Adrenal gland (tissue), 19 donors: ENCODE measurements at places on chromosomes 3 and 15. TPM values are rescaled to one million over a fixed set of nuclear protein-coding genes. Genes with fewer than 3 reads are reported as not detected.

The CKMT1A gene
- total RNA-seq = 1.7 TPM

GRCh38 chr3:112649478-112649735, 8.5 kb upstream of the CCDC80 start:
- no peak overlapping the region for H3K4me3 ChIP-seq
- peaks cover 3% of the 10 kb centered on the region for H3K27me3 ChIP-seq
- DNase-seq = no peak

DNA sequence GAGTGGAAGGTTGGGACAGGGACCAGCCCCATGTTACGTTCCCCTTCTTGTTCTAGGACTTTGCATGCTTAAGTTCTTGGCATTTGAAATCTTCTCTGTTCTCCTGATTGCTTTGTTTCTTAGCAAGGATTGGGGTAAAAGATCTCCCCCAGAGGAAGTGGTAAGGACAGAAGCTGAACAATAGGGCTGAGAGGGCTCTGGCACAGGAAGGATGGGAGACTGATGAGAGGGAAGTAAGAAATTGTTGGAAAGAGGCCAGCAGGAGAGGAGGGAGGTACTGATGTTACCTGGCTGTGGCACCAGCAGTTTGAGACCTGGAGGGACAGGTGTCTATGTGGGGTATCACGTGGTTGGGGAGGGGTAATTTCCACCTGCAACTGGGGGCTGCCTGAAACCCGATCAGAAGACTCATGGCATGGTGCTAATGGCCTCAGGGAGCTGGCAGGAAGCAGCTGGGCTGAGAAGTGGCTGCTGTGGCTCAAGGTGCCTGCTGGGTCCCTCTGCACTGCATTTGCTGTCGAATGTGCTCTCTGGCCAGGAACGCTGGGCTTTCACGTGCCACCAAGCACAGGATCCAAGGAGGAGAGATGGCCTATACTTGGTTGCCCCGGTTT, 108.4 kb downstream of the LSM3 start:
- no peak overlapping the region for H3K4me3 ChIP-seq
- no peaks in the 10 kb centered on the region for H3K4me1 ChIP-seq
- H3K27me3 ChIP-seq = no peaks in the 10 kb centered on the region
- H3K27ac ChIP-seq = no peak overlapping the region

The XCR1 gene
- 0.17 TPM for total RNA-seq

The TRAT1 gene
- total RNA-seq = 0.39 TPM

DNA sequence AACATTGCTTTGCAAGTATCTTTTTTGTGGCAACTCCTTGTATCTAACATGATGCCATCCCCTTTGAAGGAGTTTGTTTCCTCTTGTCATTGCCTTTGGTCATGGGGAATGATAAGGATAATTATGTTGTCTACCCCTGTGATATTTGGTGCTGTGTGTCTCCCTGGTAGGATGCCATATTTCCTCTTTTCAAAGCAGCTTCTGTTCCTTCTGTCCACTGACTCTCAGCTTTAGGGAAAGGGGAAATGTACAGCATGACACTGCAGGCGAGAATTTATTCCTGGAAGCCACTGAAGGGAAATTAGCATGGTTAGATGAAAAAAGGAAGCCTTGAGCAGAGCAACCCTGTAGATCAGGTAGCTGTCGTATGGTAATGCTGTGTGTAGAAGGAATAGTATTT, 576.7 kb downstream of the CADM2 start:
- H3K27ac ChIP-seq = no peak overlapping the region
- no peak for DNase-seq

DNA sequence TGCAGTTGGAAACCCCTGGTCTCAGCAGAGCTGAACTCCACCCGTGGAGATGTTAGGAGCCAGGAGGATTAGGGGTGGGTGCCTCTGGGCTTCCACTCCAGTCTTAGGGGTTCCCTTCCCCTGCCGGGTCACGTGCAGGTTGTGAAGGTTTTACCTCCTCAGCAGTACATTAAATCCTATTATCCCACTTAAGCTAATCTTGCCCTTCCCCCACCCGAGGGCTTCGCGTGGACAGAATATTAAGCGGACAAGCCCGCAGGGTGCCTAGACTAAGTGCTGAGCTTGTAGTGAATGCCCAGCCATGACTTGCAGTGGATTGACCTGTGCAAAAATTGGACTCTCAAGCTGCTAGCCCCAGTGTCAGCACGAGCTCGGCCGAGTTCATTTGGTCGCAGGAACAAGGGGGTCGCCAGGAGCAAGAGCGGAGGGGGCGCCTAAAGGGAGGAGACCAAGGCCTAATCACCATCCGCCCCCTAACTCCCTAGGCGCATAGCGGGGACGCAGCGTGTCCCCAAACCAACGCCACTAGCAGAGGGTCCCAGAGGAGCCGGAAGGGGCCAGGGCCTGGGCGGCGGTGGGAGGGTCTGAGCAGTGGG, 498 bp upstream of the SEMA4B start:
- no peaks in the 10 kb centered on the region for H3K27me3 ChIP-seq
- no peak overlapping the region for H3K27ac ChIP-seq
- peak overlapping the region; percentile 87 for H3K4me3 ChIP-seq
- peaks cover 22% of the 10 kb centered on the region for H3K4me1 ChIP-seq
- DNase-seq = no peak
- H3K36me3 ChIP-seq = no peaks in the 10 kb centered on the region

The LPCAT4 gene
- total RNA-seq = 14.4 TPM

GRCh38 chr3:48715174-48715800, 1.7 kb downstream of the IP6K2 start:
- no peak overlapping the region for H3K4me3 ChIP-seq
- H3K27me3 ChIP-seq = no peaks in the 10 kb centered on the region
- H3K36me3 ChIP-seq = no peaks in the 10 kb centered on the region
- H3K27ac ChIP-seq = peak overlapping the region; percentile 81
- DNase-seq = peak; percentile 47
- H3K4me1 ChIP-seq = peaks cover 13% of the 10 kb centered on the region

GRCh38 chr15:91909574-91909973, 56.1 kb downstream of the SLCO3A1 start:
- no peaks in the 10 kb centered on the region for H3K27me3 ChIP-seq
- no peak overlapping the region for H3K27ac ChIP-seq
- H3K4me1 ChIP-seq = no peaks in the 10 kb centered on the region

DNA sequence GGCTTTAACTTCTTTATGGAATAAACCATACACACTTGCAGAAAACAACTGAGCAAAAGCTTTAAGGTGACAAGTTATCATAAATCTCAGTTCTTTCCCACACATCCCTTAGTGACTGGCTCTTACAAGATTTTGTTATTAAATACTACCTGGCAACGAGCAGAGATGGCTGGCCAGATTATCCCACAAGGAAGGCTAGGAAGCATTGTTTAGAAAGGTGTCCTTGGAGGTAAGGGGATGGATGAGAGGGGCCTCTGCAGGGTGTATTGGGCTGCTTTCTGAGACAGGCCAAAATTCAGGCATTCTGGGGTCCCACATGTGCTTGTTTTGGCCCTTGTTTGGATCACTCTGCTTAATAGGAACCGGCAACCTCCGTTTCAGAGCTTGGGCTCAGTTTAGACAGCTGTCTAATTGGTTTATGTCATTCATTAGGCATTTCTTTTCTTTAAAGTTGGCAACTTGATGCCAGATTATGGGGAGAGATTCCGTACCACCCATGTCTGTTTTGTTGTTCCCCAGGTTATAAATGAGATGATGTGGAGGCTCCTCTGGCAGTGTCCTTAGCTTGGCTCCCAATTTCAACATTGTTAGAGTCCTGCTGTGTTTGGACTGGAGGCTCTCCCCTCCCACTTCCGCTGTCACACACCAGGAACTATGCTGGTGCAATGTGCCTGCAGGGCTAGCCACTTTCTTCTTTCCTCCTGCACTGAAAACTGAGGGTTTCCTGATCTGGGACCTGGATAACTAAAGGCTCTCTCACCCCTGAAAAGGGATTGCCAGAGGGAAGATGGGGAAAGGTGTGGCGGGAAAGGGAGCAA, 121.1 kb downstream of the TPRG1 start:
- no peaks in the 10 kb centered on the region for H3K4me1 ChIP-seq
- H3K4me3 ChIP-seq = no peak overlapping the region
- H3K27me3 ChIP-seq = no peaks in the 10 kb centered on the region
- no peak for DNase-seq

DNA sequence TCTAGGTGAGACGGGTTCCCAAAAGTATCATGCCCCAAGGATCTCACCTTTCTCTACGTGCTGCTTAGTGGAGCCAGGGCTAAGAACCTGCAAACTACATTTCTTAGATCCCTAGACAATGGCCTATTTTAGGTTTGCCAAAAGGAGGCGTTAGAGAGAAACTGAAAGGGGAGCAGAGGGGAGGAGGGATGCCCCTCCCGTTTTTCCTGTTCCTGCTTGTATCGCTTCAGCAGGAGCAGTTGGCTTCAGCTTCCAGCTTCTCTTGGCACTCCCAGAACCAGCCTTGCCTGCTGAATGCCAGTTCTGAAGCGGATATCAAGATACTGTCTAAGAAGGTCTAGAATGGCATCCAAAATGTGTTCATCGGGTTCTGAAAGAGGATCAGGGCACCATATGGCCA, 58.4 kb upstream of the ABHD17C start:
- no peak overlapping the region for H3K4me3 ChIP-seq
- H3K27me3 ChIP-seq = no peaks in the 10 kb centered on the region
- no peaks in the 10 kb centered on the region for H3K4me1 ChIP-seq
- no peak overlapping the region for H3K27ac ChIP-seq

- H3K36me3 ChIP-seq = no peaks in the 10 kb centered on the region
- DNase-seq = peak; percentile 93
- H3K27ac ChIP-seq = peak overlapping the region; percentile 78
- H3K4me1 ChIP-seq = peaks cover 12% of the 10 kb centered on the region
- H3K27me3 ChIP-seq = no peaks in the 10 kb centered on the region
Measured at GRCh38 chr3:133040696-133041523, 2.7 kb downstream of the TMEM108 start.

The SAMMSON gene
- not detected for total RNA-seq

The ZCWPW2 gene
- 1.7 TPM for total RNA-seq

GRCh38 chr3:98811048-98811447, 47.9 kb downstream of the ST3GAL6 start:
- H3K27ac ChIP-seq = no peak overlapping the region
- DNase-seq = no peak
- no peak overlapping the region for H3K4me3 ChIP-seq
- H3K36me3 ChIP-seq = peaks cover 21% of the 10 kb centered on the region
- H3K27me3 ChIP-seq = no peaks in the 10 kb centered on the region

DNA sequence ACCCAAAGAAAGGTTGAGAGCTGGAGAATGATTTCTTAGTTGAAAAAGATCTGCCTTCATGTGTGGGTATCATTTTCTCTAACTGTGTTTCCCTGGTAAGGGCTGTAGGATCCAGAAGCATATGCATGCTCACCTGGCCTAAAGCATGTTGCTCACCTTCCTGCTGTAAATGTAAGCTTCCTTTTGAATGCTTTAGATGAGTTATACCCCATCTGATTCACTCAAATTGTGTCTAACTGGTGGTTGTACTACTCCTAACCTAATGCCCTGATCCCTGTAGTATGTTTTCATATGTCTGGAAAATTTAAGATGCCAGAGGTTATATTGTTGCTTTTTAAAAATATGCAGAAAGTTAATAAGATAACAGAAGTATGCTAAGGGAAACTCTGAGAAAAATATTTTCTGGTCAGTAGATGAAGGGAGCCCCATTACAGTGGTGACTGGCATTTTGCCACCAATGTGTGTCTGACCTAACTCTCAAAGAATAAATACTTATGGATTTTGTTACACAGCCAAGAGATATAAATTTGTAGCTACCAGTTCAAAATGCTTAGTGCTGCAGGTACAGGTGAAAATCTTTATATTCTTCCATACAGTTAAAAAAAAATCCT, 7.7 kb downstream of the FILIP1L start:
- peaks cover 9% of the 10 kb centered on the region for H3K4me1 ChIP-seq
- H3K27ac ChIP-seq = no peak overlapping the region
- H3K36me3 ChIP-seq = no peaks in the 10 kb centered on the region
- H3K27me3 ChIP-seq = no peaks in the 10 kb centered on the region
- DNase-seq = no peak

- no peak overlapping the region for H3K27ac ChIP-seq
- H3K4me3 ChIP-seq = no peak overlapping the region
- peaks cover 13% of the 10 kb centered on the region for H3K4me1 ChIP-seq
- H3K36me3 ChIP-seq = no peaks in the 10 kb centered on the region
- no peaks in the 10 kb centered on the region for H3K27me3 ChIP-seq
Measured at GRCh38 chr3:141308588-141309218, 59.6 kb upstream of the ZBTB38 start.

GRCh38 chr3:142563496-142563997, 15.0 kb downstream of the ATR start:
- H3K27ac ChIP-seq = no peak overlapping the region
- no peaks in the 10 kb centered on the region for H3K36me3 ChIP-seq
- DNase-seq = no peak
- no peak overlapping the region for H3K4me3 ChIP-seq
- no peaks in the 10 kb centered on the region for H3K27me3 ChIP-seq

The SLC38A3 gene
- 0.72 TPM for total RNA-seq

DNA sequence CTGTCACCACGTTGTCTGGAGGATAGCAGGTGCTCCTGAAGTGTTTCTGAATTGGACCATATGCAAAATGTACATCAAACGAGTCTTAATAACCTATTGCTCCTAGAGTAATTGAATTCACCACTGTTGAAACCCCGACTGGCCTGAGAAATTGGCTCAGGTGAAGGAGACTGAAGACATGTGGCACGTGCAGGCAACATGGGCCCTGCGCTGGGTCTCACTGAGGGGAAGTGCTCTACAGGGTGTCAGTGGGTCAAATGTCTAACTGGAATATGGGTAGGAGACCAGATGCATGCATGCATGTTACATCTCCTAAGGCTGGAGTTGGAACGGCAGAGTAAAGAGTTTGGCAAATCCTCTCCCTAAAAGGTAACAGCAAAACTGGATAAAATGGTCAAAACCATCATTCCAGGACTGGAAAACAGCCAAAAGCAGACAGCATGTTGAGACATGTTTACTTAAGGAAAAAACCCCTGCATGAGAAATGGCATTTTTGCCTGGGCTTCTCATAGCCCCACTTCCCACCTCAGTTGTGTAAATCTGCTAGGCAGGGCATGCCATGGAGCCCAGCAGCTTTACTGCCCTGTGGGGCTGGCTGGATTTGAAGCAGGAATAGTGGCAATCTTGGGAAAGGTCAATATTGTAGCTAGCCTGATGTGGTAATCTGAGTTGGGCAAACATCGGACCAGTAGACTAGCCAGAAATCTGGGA, 131.3 kb downstream of the TJP1 start:
- peaks cover 2% of the 10 kb centered on the region for H3K36me3 ChIP-seq
- H3K27me3 ChIP-seq = no peaks in the 10 kb centered on the region
- no peak for DNase-seq
- no peaks in the 10 kb centered on the region for H3K4me1 ChIP-seq

The AMIGO3 gene
- 0.36 TPM for total RNA-seq

The AQP9 gene
- 2.8 TPM for total RNA-seq

The IL17RC gene
- total RNA-seq = 76.5 TPM

The GRM7 gene
- total RNA-seq = not detected

The CSTA gene
- total RNA-seq = 4.2 TPM

DNA sequence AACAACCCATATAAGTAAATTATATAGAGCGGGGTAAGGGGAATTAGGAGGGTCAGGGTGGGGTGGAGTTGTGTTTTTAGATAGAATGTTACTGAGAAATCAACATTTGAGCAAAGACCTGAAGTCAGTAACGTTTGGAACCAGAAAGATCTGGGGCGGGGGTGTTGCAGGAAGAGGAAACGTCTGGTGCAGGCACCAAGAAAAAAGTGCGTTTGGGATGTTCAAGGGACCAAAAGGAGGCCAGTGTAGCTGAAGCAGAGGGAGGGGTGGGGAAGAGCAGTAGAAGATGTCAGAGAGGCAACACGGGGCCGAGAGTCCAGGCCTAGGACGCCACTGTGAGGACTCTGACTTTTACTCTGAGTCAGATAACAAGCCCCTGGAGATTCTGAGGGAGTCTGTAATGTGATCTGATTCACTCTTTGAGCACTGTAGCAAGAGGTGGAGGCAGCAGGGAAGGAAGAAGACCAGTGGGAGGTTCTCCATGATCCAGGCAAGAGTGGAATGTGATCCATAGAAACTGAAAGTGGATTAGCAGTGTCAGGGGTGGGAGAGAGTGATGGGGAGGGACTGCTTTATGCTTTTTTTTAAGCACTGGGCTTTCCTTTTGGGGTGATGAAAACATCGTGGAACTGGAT, 179.3 kb upstream of the CHRM5 start:
- DNase-seq = no peak
- no peak overlapping the region for H3K4me3 ChIP-seq
- H3K4me1 ChIP-seq = no peaks in the 10 kb centered on the region
